ENCODE measurements at places on chromosomes 4 and X. TPM values are rescaled to one million over a fixed set of nuclear protein-coding genes. Genes with fewer than 3 reads are reported as not detected.

DNA sequence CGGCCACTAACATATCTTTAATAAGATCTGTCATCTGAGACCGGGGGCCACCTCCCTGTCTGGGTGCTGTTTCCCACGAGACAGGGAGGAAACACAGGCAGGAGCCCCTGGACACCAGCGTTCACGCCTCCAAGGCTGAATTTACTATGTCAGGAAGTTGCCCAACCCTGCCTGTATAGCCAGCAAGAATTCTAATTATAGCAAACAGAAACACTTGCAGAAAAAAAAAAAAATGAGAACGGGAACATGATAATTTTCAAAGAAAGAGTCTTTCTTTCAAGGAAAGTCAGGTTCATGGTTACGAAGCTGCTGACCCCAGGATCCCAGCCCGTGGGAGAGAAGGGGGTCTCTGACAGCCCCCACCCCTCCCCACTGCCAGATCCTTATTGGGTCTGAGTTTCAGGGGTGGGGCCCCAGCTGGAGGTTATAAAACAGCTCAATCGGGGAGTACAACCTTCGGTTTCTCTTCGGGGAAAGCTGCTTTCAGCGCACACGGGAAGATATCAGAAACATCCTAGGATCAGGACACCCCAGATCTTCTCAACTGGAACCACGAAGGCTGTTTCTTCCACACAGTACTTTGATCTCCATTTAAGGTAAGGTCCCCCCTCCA, at the start of gene IL3RA:
Gene IL3RA, plus strand, starts transcription at position 455 of the 613 bp plus-strand sequence. CDS start 4,981 bp downstream, outside the sequence.
- DNase-seq = peak; percentile 23
- no peak within 1 kb of the TSS for H3K27ac ChIP-seq
- H3K4me1 ChIP-seq = no peaks in the 10 kb centered on the region
- H3K4me3 ChIP-seq = peak within 1 kb of the TSS; percentile 43
- H3K36me3 ChIP-seq = no peaks in the 10 kb centered on the region

- peaks cover 20% of the 10 kb centered on the region for H3K4me1 ChIP-seq
- peaks cover 8% of the 10 kb centered on the region for H3K36me3 ChIP-seq
- no peak overlapping the region for H3K27ac ChIP-seq
- H3K4me3 ChIP-seq = no peak overlapping the region
- no peak for DNase-seq
Observed at GRCh38 chr4:124644621-124645020, 67.9 kb downstream of the ANKRD50 start.

DNA sequence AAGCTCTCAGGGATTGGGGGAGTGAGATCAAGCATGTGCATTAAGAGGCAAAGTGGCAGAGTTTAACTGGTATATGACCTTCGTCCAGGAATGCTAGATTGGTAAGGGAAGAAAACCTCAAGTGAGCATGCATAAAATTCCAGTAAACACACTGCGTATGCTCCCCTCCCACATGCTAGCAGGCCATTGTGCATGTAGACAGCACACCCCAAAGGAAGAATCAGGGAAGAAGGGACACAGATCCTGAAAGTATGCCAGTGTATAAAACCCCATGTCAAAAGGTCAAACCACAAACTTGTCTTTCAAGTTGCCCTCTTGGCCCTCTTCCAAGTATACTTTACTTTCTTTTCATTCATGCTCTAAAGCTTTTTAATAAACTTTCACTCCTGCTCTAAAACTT, 405.2 kb upstream of the CNKSR2 start:
- peak; percentile 6 for DNase-seq
- H3K27me3 ChIP-seq = no peaks in the 10 kb centered on the region
- H3K4me1 ChIP-seq = 0 out of 2 replicates have a peak, but pooled peaks cover 7% of the 10 kb centered on the region
- H3K36me3 ChIP-seq = no peaks in the 10 kb centered on the region

DNA sequence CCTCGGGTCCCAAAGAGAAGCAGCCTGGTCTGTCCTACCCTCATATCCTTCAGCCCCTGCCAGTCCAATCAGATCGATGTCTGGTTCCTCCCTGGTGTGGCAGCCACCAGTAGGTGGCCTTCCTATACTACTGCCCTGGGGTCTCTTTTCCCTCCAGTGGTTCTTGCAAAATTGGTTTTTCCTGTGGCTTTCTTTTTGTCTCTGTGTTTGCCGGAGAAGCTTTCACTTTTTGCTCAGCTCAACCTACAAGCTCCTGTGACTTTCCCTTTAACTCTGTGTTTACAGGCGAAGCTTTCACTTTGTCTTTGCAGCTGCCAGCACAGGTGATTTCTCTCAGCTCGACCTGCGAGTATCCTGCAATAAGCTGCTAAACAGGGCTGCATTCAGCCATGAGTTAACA, 46.8 kb downstream of the UGT2A3 start:
- H3K27me3 ChIP-seq = no peaks in the 10 kb centered on the region
- no peak overlapping the region for H3K27ac ChIP-seq
- no peak for DNase-seq

GRCh38 chr4:7201420-7202305, 9.3 kb downstream of the SORCS2 start:
- no peaks in the 10 kb centered on the region for H3K36me3 ChIP-seq
- DNase-seq = no peak
- H3K27me3 ChIP-seq = no peaks in the 10 kb centered on the region
- peaks cover 35% of the 10 kb centered on the region for H3K4me1 ChIP-seq

DNA sequence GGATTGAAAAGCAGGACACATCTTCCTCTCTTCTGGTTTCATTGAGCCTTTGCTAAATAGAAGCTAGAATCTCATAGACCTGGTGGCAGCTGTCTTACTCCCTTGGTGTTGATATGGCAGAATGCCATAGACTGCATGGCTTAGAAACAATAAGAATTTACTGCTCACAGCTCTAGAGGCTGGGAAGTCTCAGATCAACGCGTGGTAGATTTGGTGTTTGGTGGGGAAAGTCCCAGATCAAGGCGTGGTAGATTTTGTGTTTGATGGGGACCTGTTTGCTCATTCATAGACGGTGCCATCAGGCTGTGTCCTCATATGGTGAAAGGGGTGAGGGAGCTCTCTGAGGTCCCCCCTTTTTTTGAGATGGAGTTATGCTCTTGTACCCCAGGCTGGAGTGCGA, 57.6 kb upstream of the PPP2R3B start:
- H3K4me3 ChIP-seq = no peak overlapping the region
- H3K4me1 ChIP-seq = no peaks in the 10 kb centered on the region
- no peaks in the 10 kb centered on the region for H3K36me3 ChIP-seq

DNA sequence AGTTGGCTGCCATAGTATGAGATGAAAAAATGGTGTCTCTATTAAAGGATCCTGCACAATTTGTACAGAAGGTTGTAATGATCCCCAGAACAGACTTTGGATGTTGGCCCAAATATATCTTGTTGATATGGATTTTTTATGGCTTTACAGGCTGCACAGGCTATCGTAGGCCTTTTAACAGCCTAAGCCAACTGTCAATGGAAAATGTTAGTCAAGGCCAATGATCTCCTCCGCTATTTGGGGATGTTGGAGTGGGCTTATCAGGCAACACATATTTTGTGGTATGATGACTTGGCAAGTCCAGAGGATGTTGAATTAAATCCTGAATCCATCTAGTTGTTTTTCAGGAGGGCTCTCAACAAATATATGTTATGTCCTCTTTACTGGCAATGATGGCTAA, 42.1 kb downstream of the ZCCHC13 start:
- no peaks in the 10 kb centered on the region for H3K27me3 ChIP-seq
- no peaks in the 10 kb centered on the region for H3K36me3 ChIP-seq
- DNase-seq = no peak
- H3K27ac ChIP-seq = no peak overlapping the region
- H3K4me1 ChIP-seq = peaks cover 17% of the 10 kb centered on the region

GRCh38 chr4:1490011-1490653, 83.9 kb upstream of the NKX1-1 start:
- no peak overlapping the region for H3K27ac ChIP-seq
- H3K27me3 ChIP-seq = peaks cover 21% of the 10 kb centered on the region
- H3K4me3 ChIP-seq = no peak overlapping the region
- no peaks in the 10 kb centered on the region for H3K4me1 ChIP-seq

DNA sequence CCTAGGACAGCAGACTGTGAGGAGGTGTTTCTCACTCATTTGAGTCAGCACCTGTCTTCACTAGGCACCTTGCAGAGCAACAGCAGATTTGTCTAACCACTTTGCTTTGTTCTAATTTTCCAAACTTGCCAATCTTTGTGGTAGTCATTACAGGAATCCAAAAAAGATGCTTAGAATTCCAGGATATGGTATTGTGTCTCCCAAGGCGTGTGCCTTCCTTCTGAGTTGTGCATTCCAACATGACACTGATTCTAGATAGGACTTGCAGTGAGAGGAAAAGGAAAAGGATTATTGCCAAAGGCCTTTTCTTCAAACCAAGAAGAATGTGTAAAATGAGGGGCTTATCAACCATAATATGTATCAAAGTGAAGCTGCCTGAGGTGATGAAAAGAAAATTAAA, 126.2 kb downstream of the MAPK10 start:
- H3K4me3 ChIP-seq = no peak overlapping the region
- no peak overlapping the region for H3K27ac ChIP-seq
- no peaks in the 10 kb centered on the region for H3K36me3 ChIP-seq
- H3K4me1 ChIP-seq = peaks cover 21% of the 10 kb centered on the region
- no peaks in the 10 kb centered on the region for H3K27me3 ChIP-seq
- DNase-seq = peak; percentile 44

- DNase-seq = peak; percentile 18
- peaks cover 4% of the 10 kb centered on the region for H3K4me1 ChIP-seq
- H3K36me3 ChIP-seq = peaks cover 33% of the 10 kb centered on the region
- no peaks in the 10 kb centered on the region for H3K27me3 ChIP-seq
- no peak overlapping the region for H3K4me3 ChIP-seq
Observed at GRCh38 chrX:51899741-51900140, 6.3 kb downstream of the MAGED1 start.

Gene MAGEA1
- total RNA-seq = not detected
